ENCODE measurements at places on chromosomes 2 and 18. TPM values are rescaled to one million over a fixed set of nuclear protein-coding genes. Genes with fewer than 3 reads are reported as not detected.
A peak's percentile ranks its signal among the peaks of the same experiment; 100 is the strongest.

DNA sequence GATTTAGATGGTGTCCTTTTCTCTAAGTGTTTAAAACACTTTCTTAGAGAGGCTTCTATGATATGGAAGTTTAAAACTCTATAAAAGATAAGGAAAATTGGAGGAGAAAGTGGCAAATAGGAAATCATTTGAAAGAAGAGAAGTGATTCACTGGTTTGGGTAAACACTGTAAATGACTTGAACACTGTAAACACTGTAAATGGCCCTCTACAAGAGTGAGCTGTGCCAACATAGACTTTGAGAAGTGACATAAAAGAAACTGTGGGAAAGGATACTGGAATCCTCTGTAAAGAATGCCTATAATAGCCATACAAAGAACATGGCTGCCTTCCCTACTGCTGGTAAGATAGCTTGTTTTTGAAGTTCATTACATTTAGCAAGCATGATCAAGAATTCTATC, 210.9 kb upstream of the SIX3 start:
- no peak for DNase-seq

DNA sequence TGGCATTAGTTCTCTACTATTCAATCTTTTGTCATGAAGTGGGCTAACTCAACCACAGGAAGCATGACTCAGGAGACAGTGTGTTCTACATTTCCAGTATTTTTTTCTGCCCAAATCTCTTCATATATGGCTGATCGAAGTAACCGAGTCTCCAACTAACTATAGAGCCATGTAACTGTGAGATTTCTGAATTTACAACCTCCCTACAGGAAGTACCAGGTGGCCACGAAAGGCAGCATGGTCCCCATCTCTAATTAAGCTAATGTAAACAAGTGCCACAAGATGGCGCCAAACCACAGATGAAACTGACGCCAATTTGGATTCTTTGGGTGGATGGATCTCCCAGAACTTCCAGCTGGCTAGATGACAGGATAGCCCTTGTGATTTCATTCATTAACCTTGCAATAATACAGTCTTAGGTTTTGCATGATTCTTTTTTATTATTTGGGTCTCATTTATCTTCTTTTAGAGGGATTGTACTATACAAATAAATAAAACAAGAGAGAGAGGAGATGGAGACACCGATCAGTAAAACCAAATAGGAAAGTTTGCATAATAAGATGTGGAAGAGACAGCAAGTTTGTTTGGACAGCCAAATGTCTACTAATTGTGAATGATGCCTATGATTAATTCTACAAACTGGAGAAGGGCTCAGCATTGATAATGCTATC, 18.3 kb upstream of the ARHGAP15 start:
- DNase-seq = peak; percentile 69

DNA sequence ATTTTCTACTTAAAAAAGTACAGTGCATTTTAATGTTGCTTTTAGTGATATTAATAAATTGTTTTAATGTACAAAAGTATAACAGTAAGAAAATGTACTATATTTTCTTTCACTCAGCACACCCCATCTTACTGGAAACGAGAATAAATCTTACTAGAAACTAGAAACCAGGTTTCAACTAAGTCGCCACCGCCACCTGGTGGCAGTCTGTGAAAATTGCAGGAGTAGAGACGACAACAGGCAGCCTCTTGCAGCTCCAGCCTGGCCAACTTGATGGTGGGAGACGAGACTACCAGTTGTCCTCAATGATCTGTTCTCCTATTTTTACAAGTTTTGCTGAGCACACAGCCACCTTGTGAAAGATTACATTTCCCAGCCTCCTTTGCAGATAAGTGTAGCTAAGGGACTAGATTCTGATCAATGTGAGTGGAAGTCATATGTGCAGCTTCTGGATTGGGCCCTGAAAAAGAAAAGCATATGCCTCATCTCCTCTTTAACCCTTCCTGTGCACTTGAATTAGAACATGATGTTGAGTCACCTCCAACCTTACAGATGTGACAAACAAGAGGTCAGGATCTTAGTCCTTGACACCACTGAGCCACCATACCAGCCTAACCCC, 8.7 kb downstream of the OTOF start:
- peak; percentile 68 for DNase-seq

Gene ZNF532
- total RNA-seq = 194 TPM

GRCh38 chr18:49745045-49746014, 68.0 kb downstream of the ACAA2 start:
- DNase-seq = no peak

Gene ANKRD30BL
- total RNA-seq = not detected

- DNase-seq = no peak
Measured at GRCh38 chr2:206611191-206611590, 31.1 kb upstream of the FAM237A start.

Gene COL6A3
- 190 TPM for total RNA-seq

- peak; percentile 64 for DNase-seq
Measured at GRCh38 chr2:128642316-128642715, 323.6 kb upstream of the HS6ST1 start.

DNA sequence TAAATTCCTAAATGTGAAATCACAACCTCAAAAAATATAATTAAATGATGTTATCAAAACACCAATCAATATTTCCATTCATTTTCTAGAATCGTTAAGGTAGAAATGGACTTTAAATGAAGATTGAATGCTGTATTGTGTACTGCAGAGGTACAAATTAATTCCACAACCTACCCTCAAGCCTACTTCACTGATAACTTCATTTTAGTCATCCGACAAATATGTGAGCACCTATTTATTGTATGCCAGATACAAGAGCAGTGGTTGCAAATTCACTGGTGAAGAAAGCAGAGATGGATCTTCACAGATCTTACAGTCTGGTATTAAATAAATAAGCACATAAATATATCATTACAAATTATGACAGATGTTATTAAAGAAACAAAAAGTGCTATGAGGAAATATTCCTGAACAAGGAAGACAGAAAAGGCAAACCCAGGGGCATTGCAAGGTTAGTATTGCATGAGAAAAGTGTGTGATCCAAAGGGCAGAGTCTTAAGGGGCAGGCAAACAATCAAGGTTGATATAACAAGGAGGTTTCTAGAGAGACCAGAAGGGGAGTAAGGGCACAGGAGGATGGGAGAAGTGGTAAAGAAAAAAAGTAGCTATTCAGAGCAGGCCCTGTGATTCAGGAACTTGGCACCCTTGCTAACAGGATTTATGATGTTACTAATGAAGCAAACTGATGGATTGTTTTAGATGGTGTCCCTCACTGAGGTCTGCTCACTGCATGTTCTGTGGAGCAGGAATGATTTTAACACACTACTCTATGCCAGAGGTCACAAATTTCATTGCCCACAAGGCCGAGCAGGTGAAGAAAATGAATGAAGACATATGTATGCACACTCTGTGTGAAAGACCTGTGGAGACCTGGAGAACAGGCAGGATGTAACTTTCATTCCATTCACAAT, 128.0 kb upstream of the CCDC150 start:
- no peak for DNase-seq

- DNase-seq = no peak
Measured at GRCh38 chr2:232239951-232240681, 138.4 kb upstream of the ALPP start.

Gene AGPS
- total RNA-seq = 25.1 TPM

Gene ARMC9
- total RNA-seq = 50.7 TPM

- no peak for DNase-seq
Measured at GRCh38 chr18:23822590-23823385, 133.5 kb downstream of the LAMA3 start.

DNA sequence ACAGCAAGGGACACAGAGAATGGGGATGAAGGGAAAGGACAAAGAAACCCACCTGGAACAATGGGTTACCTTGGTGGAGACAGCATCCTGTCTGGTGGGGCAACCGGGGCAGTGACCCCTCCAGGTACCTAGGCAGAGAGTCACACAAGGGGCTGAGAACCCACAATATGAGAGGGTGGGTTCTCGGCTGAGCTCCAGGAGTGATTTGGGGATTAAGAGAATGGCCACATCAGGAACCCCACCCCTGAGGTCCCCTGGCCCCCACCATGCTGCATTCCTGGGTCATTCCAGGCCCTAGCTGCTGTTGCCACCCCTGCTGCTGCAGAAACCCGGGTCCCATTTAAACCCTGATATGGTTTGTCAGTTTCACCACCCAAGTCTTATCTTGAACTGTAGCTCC, 172.3 kb downstream of the RTP5 start:
- DNase-seq = no peak

Gene IL1RL2
- 1.8 TPM for total RNA-seq

Gene PROKR1
- total RNA-seq = not detected

DNA sequence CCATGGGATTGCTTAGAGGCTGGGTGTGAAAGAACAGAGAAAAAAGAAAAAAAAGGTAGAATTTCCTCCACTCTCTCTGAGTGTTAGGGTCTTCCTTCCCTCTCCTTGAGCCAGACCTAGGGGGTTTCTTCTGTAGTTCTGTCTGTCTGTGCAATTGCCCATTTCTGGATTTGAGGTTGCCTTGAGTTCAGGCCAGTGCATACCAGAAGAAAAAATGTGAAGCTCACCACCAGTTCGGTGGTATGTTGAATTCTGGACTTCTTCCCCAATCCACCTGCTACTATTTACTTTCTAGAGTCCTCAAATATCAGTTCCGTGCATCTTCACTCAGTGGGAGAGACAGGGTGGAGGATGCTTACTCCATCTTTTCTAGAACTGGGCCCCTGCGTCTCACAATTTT, 15.3 kb upstream of the SELENOI start:
- DNase-seq = no peak

DNA sequence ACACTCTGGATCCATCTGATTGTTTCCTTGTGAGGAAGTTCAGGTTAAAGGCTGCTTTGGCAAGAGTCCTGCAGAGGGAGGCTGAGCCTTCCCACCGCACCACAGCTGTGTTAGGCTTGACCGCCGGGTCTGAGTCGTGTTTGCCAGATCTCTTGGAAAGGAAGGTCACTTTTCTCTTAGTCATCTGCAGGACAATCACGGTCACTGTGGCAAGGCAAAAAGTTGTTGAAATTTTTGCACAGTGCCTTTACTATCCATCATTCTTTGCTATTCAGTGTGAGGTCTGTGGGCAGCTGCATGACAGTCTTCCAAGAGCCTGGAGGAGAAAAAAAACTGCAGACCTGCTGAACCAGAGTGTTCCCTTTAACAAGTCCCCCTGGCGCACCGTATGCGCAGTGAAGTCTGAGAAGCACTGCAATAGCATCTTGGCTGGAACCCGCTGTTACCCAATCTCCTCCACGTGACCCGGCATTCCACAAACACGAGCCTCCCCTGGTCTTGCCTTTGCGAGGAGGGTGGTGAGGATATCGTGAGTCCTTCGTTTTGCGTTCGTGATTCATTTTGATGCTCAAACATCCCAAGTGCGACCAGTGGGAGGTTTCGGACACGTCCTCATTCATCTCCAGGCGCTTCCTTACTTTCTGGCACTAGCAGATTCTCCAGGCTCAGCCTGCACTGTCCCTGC, 23.0 kb downstream of the BIN1 start:
- DNase-seq = peak; percentile 86

Gene SLC23A3
- total RNA-seq = 3.5 TPM

GRCh38 chr2:231781798-231782726, 980 bp upstream of the PDE6D start:
- no peak for DNase-seq

GRCh38 chr2:73289304-73289703, 4.0 kb downstream of the EGR4 start:
- no peak for DNase-seq

- DNase-seq = no peak
Measured at GRCh38 chr2:145015561-145015960, 495.6 kb upstream of the ZEB2 start.

GRCh38 chr2:207399301-207399700, 130.5 kb upstream of the CREB1 start:
- no peak for DNase-seq

DNA sequence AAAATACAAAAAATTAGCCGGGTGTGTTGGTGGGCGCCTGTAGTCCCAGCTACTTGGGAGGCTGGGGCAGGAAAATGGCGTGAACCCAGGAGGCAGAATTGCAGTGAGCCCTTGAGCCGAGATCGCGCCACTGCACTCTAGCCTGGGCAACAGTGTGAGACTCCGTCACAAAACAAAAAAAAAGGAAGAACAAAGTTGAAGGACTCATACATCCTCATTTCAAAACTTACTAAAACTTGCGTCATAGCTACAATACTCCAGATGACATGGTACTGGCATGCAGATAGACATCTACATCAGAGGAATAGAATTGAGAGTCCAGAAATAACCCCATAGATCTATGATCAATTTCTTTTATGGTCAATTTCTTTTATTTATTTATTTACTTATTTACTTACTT, 13.6 kb upstream of the CYP27C1 start:
- DNase-seq = no peak

Gene NDC80
- 0.29 TPM for total RNA-seq

GRCh38 chr2:106521016-106521415, 33.9 kb downstream of the CD8B2 start:
- DNase-seq = no peak

- no peak for DNase-seq
Measured at GRCh38 chr2:206543073-206543472, 99.2 kb upstream of the FAM237A start.

DNA sequence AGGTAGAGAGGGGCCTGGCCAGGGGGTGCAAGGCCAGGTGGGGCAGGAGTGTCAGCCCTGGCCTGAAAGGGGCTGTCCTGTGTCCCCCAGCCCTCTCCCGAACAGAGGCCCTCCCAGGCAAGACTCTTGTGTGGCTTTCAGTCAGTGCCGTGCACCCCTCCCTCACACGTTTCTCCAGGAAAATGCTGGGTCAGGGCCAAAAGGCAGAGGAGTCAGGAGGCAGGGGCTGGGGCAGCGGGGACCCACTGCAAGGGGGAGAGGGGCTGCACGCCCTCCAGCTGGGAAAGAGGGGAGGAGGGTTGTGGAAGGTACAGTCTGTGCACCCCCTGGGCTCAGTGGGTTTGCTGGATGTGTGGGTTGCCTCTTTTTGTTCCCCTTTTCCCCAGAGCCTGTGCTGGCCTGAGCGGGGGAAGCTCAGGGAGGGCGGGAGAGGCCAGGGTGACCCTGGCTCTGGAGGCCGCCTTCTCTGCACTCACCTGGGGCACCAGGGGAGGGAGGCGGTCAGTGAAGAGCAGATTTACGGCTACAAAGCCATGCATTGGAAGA, 4.1 kb downstream of the KCNF1 start:
- DNase-seq = no peak

DNA sequence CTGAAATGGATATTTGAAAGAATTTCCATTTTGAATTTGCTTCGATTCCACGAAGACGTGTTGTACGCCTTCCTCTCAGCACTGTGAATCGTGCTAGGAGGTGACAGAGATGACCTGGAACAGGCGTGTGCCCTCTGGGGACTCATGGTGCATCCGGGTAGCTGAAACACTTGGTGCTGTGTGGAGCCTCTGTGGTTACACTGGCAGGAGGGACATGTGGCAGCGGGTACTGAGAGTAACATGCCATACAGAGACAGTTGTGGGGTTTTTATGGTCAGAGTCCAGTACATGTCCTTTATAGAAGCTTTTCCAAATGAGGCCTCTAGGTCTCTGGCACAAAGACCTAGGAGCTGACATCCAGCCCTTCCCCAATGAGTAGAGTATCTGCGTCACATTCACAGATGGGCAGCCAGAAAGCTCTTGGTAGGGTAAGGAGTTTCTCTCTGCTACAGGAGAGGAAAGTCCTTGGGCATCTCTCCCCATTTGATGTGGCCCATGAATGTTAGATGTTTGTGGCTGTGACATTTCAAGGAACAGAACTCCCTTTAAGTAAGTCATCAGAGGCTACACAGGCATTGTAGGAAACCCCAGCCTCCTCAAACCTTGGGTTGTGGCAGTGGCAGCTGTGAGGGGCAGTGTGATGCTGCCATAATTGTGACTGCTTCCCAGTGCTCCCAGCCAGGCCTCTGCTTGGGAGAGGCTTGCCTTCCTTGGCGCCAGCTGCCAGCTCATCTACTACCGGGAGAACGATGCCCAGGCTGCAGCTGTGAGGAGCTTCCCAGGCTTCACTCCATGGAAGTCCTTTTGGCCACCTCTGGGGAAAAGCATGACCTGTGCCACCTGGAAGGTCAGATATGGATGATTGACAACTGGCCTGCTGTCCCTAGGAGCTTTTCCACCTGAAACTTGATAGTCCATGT, 80.6 kb downstream of the ACOXL start:
- no peak for DNase-seq
